Brain pericyte (primary cell): ENCODE measurements at places on chromosomes 1 and 21.

DNA sequence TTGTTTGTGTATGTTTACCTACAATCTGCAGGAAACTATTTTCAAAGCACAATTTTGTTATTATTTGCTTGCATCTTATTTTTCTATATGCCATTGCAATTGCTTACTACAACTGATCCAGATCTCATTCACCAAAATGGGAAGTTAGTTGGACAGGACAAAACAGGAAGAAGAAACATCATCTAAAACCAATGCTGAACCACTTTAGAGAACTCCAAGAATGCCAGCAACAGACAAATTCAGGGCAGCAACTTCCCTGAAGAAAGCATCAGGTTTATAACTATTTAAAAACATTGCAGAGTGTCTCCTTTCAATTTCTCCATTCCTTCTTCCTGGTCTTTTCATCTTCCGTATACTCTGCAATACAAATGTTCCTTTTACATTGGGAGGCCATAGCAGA, 82.4 kb upstream of the SMYD2 start:
- DNase-seq: no peak

DNA sequence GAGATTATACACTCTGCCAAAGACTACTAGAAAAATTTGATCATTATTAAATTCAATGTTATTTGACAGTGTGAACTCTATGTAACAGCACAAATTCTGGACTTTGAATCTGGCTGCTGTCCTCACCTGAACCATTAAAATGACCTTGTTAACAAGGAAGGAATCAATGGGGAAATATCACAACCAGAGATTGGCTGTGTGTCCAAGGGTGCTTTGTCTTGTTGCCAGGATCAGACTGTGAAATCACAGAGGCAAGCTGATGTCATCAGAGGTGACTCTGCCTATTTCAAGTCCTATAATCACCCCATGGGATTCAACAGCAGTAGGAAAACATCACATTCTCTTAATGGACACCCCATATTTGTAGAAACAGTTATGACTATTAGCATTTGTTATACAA, 46.8 kb downstream of the ADAMTS5 start:
- DNase-seq: no peak

DNA sequence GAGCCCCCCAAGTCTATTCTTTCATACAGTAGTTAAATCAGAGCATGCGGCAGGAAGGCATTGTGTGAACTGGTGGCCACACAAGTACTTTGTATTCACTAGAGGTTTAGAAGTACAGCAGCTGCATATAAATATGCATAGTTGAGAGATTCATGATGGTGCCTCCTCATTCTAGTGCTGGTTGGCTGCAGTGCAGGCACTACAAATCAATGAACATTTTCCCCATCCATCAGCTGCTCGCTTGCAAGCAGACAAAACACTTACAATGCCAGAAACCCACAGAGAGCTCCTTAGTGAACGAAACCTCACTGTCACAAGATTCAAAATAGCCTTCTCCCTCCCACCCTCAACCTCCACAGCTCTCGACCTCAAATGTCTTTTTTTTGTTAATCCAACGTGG, 726.2 kb downstream of the USP25 start:
- no peak for DNase-seq

DNA sequence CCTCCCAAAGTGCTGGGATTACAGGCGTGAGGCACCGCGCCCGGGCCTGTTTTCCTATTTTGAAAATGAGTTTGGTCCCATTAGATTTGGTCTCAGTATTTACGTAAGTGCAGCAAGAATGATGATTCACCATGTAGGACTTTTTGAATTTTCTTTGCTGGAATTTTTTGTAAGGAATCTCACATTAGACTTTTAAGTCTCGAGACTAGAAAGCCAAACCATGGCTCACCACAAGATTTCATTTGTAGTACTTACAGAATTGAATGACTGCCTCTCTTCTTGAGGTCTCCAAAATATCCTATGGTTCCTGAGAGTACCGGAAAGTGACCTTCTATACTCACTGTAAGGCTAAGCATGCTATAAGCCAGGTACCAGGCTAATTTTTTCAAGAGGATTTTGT, 325 bp downstream of the OR14A2 start:
- DNase-seq: no peak

- no peak for DNase-seq
Measured at GRCh38 chr1:222529916-222530315, 18.0 kb downstream of the HHIPL2 start.

GRCh38 chr1:194331758-194332157, 1145.3 kb upstream of the B3GALT2 start:
- DNase-seq: no peak
